ENCODE measurements at places on chromosomes 1 and 21.

GRCh38 chr1:115363171-115363570, 25.1 kb upstream of the NGF start:
- no peak for DNase-seq

DNA sequence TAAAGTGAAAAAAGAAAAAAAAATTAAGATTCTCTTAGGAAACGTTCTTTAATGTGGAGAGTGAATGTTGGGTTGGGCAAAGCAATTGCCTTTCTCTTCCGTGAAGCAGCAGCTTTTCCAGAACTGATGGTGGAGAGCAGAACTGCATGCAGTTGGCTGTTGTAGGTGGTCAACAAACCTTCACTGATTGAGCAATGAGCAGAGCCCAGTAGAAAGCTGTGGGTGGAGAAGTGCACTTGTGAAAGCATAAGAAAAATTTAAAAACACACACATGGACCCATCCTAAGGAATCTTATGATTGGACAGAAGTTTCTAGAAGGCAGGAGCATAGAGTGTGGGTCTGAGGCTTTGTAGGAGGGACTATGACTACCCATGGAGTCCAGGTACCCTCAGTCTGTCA, 4.5 kb downstream of the PRELP start:
- no peak for DNase-seq

GRCh38 chr1:170807432-170807831, 127.9 kb upstream of the MROH9 start:
- DNase-seq: no peak

GRCh38 chr21:29332461-29333362, 34.0 kb downstream of the BACH1 start:
- no peak for DNase-seq

GRCh38 chr1:51551848-51552296, 32.8 kb upstream of the EPS15 start:
- DNase-seq: no peak

DNA sequence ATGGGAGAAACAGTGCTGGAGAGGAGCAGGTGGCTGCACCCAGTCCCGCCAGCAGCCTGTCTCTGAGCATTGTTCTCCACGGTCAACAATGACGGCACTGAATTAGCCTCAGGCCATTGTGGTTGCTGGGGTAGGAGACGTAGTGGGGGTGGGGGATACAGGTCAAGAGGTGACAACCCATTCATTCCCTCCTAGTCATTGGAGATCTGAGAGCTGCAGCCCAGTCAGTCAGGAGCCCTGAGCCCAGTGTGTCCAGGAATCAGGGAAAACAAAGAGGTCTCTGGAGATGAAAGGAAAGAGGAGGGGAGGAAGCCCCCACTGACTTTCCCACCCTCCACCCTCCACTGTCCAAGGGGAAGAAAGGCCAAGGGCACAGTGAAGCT, 15.3 kb downstream of the SMIM12 start:
- no peak for DNase-seq

All from stimulated activated CD4-positive, alpha-beta T cell treated with anti-CD3 and anti-CD28 coated beads, Interleukin-1b, Interleukin-23, amount 100 ng/mL, for 4 hours (primary cell).